PC-3 (cell line): ENCODE measurements at places on chromosomes 3 and 15. TPM values are rescaled to one million over a fixed set of nuclear protein-coding genes. Genes with fewer than 3 reads are reported as not detected.

DNA sequence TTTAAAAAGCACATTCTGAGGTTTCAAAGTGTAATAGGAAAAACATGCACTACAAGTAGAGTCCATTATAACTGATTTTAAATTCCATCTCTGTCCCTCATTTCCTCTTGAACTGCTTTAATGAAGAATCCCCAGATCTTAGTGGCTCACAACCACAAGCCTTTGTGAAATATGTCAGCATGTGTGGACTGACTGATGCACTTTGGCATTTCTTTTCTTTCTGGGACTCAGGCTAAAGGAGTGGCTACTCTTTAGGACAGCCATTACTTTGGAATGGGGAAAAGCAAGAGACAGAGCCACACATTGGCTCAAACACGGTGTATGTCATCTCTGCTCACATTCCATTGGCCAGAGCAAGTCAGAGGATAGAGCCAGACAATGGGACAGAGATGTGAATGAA lies 139.6 kb downstream of the GRM7 start:
- H3K4me1 ChIP-seq = no peaks in the 10 kb centered on the region
- no peaks in the 10 kb centered on the region for H3K27me3 ChIP-seq
- no peak overlapping the region for H3K4me3 ChIP-seq
- DNase-seq = no peak

Gene SCN11A
- not detected in 2 replicates for total RNA-seq

DNA sequence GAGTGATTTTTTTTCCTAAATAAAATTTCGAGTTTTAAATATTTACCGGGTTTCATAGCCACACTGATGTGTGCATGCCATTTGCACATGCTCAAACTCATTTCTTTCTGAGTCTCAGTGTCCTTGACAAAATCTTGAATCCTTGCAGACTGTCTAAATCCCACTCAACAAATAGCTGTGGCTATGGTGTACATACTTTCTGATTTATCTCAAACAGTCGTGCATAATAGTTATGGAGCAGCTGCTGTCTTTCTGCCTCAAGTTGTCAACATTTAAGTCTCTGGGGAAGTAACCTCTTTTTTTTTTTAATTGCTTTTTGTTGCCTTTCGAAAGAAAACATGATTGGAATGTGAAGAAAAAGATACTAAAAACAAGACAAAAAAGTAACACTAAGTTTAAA lies 52.8 kb upstream of the UTS2B start:
- H3K4me1 ChIP-seq = peaks cover 4% of the 10 kb centered on the region; the same call in 1 of the 2 replicates
- DNase-seq = no peak
- H3K36me3 ChIP-seq = peaks cover 19% of the 10 kb centered on the region; the same call in 1 of the 2 replicates
- no peaks in the 10 kb centered on the region for H3K27me3 ChIP-seq

Gene ITIH4
- 0.80 TPM in 1 of 2 replicates, not detected in the other for total RNA-seq

DNA sequence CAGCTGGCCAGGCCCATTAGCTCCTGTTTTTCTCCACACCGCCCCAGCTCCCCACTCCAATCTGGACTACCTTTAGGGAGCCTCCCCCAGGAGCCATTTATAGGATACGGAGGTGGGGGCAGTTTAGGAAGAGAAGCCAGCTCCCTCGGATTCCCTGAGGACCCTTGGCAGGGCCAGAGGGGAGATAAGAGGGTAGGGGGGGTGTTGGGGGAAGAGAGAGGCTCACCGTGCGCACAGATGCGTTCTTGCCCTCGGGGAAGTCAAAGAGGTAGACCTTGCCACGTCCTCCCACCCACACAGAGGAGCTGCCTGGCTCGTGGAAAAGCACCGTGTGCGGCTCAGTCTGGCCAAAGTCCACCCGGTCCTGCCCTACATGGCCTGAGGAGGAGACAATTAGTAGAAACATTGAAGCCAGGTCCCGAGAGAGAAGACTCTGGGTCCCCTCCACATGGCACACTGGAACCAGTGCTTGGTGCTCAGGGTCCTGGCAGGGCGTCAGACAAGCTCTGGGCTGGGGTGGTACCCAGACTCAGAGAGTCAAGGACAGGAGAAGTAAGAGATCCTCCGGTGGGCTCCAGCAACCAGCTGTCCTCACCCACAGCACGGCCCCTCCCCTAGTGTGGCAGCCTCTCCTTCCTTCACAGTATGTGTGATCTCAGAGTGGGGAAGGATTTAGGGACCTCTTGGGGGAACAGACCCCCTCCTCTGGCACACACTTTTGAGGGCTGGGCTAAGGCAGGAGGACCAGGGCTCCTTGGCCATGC lies 15.0 kb downstream of the SEMA7A start:
- peak overlapping the region; percentile 79 for H3K27ac ChIP-seq

DNA sequence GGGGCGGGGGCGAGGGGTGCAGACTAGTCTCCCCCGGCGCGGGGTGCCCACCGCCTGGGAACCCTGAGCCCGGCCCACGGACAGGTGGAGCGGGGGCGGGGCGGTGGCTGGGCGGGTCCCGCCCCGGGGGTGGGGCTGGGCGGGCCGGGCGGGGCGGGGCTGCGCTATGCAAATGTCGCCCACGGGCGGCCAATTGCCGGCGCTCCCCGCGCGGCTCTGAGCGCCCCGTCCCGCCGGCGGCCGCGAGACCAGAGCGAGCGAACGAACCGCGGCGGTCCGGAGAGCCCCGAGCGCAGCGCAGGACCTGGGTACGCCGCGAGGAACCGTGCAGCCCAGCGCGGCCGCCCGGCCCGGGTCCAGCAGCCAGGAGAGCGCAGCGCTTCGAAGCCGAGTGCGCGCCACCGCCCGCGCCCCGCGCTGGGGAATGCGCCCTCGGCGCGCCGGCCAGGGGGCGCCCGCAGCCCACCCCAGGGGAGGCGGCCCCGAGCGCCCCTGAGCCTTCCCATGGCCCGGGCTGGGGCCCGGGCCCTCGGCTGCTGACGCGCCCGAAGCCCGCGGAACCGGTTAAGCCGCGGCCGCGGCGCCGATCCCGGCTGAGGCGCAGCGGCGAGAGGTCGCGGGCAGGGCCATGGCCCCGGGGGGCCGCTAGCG lies at the start of gene SEMA3F:
Gene SEMA3F, plus strand, starts transcription at position 485 of the 651 bp plus-strand sequence. CDS start 4,299 bp downstream, outside the sequence.
- no peaks in the 10 kb centered on the region for H3K36me3 ChIP-seq
- H3K4me1 ChIP-seq = peaks cover 37% of the 10 kb centered on the region
- no peak within 1 kb of the TSS for H3K27ac ChIP-seq
- peak; percentile 85 for DNase-seq
- peak within 1 kb of the TSS; percentile 81 for H3K4me3 ChIP-seq

DNA sequence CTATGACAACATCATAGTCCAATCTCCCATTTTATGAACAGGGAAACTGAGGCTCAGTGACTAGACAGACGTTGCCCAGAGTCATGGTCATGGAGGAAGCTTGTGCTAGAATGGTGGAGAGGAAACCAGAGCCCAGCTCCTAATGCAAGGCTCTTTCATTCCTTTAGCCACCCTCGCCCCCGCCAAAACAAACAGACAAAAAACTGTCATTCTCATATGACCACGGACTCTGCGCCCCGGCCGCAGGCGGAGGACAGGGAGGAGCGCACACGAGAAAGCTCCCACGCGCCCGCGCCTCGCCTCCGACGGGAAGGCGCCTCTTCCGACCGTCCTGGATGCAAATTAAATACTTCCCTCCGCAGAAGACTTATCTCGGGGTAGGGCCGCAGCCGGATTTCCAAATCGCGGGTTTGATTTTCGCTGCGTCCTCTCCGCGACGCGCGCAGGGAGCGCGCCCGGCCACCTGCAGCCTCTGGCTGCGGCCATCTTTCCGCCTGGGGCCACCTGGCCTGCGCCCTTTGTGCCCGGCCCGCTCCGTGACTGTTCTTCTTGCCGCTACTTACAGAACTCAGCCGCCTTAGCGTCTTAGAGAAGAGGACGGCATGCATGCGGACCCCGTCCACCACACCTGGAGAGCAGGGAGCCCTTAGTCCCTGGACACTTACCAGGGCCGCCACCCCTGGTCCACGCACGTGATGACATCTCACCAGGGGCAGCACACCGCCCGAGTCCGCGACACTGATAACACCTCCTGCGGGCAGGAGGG lies 670 bp upstream of the ATP13A3 start:
- no peak overlapping the region for H3K27ac ChIP-seq
- no peaks in the 10 kb centered on the region for H3K27me3 ChIP-seq
- no peak for DNase-seq

DNA sequence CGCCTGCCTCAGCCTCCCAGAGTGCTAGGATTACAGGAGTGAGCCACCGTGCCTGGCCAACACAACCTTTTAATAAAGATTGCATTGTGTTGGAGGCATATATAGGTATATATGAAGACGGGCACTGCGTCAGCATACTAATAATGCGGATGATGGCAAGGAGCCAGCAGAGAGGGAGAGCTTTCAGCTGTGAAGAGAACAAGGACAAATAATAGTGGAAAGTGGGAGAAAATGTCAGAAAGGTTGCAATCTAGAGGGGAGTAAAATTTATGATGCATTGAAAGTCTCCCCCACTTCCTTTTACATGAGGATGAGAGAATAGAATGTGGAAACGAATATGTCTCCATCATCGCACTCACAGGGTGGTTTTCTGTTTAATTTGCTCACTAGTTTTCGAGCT lies 170.5 kb upstream of the TBL1XR1 start:
- no peak overlapping the region for H3K4me3 ChIP-seq
- no peaks in the 10 kb centered on the region for H3K36me3 ChIP-seq
- no peak for DNase-seq

DNA sequence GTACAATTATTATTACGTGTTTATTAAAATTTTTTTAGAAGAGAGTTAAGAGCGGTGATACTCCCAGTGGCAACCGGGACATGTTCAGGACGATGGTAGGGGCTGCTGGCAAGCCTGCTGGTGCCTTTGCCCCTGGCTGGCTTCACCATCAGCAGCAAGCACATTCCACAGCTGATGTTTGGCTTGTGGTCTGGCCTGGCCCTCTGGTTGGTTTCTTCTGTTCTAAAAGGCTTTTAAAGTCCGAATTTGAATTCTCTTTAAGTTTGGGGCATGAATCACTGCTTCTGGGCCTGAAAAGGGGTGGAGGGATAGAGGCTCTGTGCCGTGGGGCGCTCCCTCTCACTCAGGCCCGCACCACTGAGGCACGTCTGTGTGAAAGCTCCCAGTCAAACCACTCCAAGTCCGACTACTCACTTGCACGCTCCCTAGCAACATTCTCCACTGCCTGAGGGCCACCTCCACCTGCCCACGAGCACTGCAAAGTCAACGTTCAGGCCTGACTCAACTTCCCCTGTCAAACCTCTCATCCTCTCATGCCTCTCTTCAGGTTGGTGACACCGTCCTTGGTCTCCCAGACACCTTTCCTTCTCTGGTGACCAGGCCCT lies 10.1 kb downstream of the ITGA11 start:
- no peak overlapping the region for H3K4me3 ChIP-seq
- no peak for DNase-seq
- no peaks in the 10 kb centered on the region for H3K4me1 ChIP-seq
- no peaks in the 10 kb centered on the region for H3K36me3 ChIP-seq
- H3K27ac ChIP-seq = no peak overlapping the region

GRCh38 chr3:13347390-13347950 lies 72.7 kb downstream of the NUP210 start:
- DNase-seq = no peak
- no peaks in the 10 kb centered on the region; the same call in 1 of the 2 replicates for H3K4me1 ChIP-seq
- H3K36me3 ChIP-seq = peaks cover 13% of the 10 kb centered on the region; the same call in 1 of the 2 replicates
- H3K27ac ChIP-seq = no peak overlapping the region
- H3K4me3 ChIP-seq = no peak overlapping the region

GRCh38 chr15:70954733-70955132 lies 62.1 kb downstream of the LRRC49 start:
- H3K4me1 ChIP-seq = no peaks in the 10 kb centered on the region
- no peaks in the 10 kb centered on the region for H3K36me3 ChIP-seq
- no peak for DNase-seq
- H3K27me3 ChIP-seq = no peaks in the 10 kb centered on the region
- no peak overlapping the region for H3K4me3 ChIP-seq
- no peak overlapping the region for H3K27ac ChIP-seq

DNA sequence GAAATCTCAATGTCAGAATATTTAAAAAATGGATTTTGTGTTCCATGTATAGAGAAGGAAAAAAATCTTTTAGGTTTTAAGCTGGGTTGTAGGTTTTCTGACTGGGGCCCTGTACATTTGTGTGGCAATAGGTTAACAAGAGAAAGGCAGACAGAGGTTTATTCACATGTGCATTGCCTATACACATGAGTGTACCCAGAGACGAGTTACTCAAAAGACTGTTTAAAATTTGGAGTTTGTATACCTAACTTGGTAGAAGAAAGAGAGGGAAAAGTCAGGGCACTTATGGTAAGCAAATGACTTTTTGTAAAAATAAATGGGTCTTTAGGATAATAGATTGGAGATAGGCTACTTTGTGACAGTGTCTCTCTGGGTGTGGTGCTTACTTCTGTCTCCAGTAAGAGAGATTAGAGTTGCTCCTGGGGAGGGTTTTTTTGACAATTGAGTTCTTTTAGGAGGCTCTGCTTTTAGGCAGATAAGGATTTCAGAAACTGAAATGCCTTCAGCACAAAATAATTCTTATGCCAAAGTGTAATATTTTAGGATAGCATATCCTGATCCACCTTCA lies 225.2 kb downstream of the TCF12 start:
- no peak overlapping the region for H3K27ac ChIP-seq
- H3K4me1 ChIP-seq = no peaks in the 10 kb centered on the region
- DNase-seq = no peak
- H3K27me3 ChIP-seq = no peaks in the 10 kb centered on the region
- no peaks in the 10 kb centered on the region for H3K36me3 ChIP-seq

GRCh38 chr15:60679256-60679655 lies 200.3 kb upstream of the ICE2 start:
- H3K36me3 ChIP-seq = no peaks in the 10 kb centered on the region
- peaks cover 71% of the 10 kb centered on the region for H3K27me3 ChIP-seq
- no peak for DNase-seq
- H3K27ac ChIP-seq = no peak overlapping the region
- H3K4me1 ChIP-seq = no peaks in the 10 kb centered on the region

Gene CLDN18
- total RNA-seq = not detected in 2 replicates

DNA sequence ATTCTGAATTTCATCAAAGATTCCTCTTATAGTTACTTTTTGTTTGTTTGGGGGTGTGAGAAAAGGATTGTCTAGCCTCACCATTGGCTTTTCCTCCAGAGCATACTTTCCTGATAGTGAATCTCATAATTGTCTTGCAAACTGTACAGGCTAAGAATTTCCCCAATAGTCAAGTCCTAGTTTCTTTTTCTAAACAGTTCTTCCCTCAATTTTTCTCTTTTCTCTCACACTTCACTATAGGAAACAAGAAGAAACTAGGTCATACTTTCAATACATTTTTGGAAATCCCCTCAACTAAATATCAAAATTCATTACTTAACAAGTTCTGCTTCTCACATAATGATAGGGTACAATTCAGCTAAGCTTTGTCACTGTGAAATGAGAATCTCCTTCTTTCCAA lies 241.9 kb downstream of the IL20RB start:
- H3K4me3 ChIP-seq = no peak overlapping the region
- no peak overlapping the region for H3K27ac ChIP-seq
- H3K4me1 ChIP-seq = no peaks in the 10 kb centered on the region
- DNase-seq = no peak

GRCh38 chr3:4528819-4529600 lies 35.9 kb downstream of the ITPR1 start:
- no peaks in the 10 kb centered on the region for H3K36me3 ChIP-seq
- H3K27ac ChIP-seq = no peak overlapping the region
- DNase-seq = no peak
- no peaks in the 10 kb centered on the region for H3K27me3 ChIP-seq
- no peak overlapping the region for H3K4me3 ChIP-seq

- peak; percentile 28 for DNase-seq
- H3K27ac ChIP-seq = peak overlapping the region; percentile 75
- H3K4me1 ChIP-seq = peaks cover 13% of the 10 kb centered on the region
- H3K4me3 ChIP-seq = peak overlapping the region; percentile 57
- no peaks in the 10 kb centered on the region for H3K27me3 ChIP-seq
- H3K36me3 ChIP-seq = no peaks in the 10 kb centered on the region
These were observed 13.5 kb upstream of the TIPIN start for GRCh38 chr15:66369773-66370651.
